Muscle of arm (tissue), 14 donors: ENCODE measurements at places on chromosomes 4 and X.

DNA sequence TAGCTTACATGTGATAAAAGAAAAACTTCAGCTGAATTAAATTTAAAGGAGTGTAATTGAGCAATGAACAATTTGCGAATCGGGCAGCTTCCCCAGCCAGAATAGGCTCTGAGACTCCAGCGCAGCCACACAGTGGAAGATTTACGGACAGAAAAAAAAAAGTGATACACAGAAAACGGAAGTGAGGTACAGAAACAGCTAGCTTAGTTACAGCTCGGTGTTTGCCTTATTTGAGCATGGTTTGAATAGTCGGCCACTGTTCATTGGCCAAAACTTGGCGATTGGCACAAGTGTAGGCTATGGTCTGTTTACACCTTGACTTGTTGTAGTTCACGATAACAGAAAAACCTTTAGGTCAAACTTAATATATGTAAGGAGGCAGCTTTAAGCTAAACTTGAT lies 16.7 kb upstream of the SUPT20HL1 start:
- DNase-seq = no peak

- DNase-seq = no peak
These were observed 44.5 kb downstream of the STIM2 start for GRCh38 chr4:26905172-26905571.

DNA sequence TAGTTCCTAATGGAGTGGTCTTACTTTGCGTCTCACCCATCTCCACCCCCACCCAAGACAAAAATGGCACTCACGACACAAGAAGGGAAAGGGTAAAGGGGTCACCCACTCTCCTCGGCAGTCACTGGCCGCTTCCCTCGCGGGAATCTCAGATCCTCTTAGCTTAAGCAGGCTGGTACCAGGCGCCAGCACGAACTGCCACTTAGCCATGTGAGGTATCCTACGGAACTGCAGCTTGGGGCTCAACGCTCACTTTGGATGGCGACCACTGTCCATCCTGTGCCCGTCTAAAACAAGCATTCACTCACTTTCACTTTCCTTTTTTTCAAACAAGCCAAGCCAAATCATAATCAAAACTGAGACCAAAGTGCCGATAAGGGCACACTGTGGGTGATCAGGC lies 14.6 kb upstream of the MAGIX start:
- no peak for DNase-seq

- DNase-seq = no peak
These were observed 62.7 kb downstream of the GAB1 start for GRCh38 chr4:143399113-143399949.

GRCh38 chrX:38285649-38286048 lies 41.7 kb downstream of the RPGR start:
- no peak for DNase-seq

DNA sequence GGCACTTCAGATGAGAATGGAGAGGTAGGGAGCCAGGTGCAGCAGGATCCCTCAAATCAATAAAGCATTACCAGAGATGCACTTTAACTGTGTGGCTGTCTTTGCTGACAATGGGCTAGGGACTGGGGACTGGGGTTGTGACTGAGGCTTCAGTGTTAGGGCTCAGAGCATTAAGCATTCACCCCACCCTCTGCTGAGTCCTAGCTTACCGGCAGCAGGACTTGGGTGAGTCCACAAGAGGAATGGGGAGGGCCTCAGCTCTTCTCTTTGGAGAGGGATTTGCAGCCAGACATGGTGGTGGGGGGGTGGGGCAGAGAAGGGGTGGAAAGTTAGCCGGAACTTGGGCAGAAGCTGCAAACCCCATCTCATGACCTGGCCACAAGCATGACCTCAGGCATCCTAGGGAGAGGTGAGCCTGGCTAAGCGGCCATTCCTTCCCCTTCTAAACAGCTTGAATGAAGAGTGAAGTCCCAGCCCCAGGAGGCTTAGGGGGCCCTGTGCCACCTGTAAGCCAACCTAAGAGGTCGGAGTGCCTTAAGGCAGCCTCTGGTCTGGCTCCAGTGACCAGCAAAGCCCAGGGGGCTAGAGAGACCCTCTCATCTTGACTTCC lies 78.4 kb downstream of the STARD8 start:
- no peak for DNase-seq
